ENCODE measurements at places on chromosomes 5 and 9.

GRCh38 chr9:21154018-21154608 is 12.3 kb downstream of the IFNA21 start:
- DNase-seq, result peak; percentile 2

GRCh38 chr5:52648726-52649125 is 139.0 kb upstream of the ITGA1 start:
- no peak for DNase-seq

- no peak for DNase-seq
Observed at GRCh38 chr5:140882591-140882899, 621 bp downstream of the PCDHA13 start.

DNA sequence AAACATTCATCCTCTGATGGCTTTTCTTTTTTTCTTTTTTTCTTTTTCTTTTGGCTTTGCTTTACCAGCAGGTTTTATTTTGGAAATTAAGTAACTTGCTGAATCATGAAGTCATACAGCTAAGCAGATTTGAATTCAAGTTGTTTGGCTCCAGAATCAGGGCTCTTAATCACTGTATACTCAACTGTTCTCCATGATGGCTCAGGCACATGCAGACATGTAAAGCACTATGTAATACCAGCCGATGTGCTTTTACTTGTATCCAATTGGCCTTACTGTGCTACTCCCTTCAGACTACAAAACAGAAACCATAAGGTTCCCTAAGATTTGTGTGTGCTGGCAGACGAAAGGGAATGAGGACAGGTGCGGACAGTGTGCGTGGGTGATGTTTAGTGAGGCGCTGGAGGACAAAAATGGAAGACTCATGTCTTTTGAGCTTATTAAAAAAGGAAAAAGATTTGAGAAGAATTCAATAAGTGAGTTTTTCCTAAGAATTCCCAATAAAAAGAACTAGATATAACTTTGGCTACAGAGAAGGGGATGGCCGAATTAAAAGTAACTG is 44.7 kb upstream of the OTP start:
- no peak for DNase-seq

GRCh38 chr5:139022528-139022927 is 147.4 kb upstream of the LRRTM2 start:
- DNase-seq, result no peak

DNA sequence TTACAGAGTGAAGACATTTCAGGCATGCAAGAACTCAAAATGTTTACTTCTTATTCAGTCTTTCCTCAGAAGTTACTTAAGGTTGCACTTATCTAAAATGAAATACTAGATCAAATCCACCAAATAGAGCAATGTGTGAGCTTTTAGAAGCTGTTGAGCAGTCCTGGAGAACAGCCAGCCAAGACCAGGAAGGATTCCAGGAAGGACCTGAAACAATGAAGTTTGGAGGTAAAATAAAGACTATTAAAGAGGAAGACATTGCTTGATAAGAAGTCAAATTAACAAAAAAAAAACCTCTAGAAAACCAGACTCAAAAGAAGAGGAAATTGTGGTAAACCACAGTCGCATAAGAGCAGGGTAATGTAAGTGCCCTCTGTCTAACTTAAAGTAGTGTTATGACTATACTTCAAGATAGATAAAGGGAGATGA is 156.2 kb upstream of the S1PR3 start:
- DNase-seq, result peak; percentile 68

DNA sequence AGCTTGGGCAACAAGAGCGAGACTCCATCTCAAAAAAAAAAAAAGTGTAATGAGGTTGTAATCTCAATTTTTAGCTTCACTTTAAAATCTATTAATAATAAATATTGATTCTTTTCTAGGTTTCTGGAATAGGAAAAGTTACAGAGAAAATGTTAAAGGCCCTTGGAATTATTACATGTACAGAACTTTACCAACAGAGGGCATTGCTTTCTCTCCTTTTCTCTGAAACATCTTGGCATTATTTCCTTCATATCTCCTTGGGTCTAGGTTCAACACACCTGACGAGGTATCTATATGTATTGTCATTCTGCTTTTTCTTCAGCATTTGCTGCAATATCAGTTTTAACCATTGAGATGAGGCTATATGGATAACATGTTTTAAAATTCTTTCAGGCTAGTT is 26.6 kb upstream of the ANKDD1B start:
- no peak for DNase-seq
